Stimulated activated CD4-positive, alpha-beta T cell treated with anti-CD3 and anti-CD28 coated beads, TNF-alpha, amount 100 ng/mL, for 48 hours (primary cell): ENCODE measurements at places on chromosomes 7 and 10.

GRCh38 chr7:95817866-95818640 lies 45.7 kb downstream of the DYNC1I1 start:
- DNase-seq = no peak

GRCh38 chr7:123417580-123417979 lies 116.8 kb downstream of the IQUB start:
- no peak for DNase-seq

DNA sequence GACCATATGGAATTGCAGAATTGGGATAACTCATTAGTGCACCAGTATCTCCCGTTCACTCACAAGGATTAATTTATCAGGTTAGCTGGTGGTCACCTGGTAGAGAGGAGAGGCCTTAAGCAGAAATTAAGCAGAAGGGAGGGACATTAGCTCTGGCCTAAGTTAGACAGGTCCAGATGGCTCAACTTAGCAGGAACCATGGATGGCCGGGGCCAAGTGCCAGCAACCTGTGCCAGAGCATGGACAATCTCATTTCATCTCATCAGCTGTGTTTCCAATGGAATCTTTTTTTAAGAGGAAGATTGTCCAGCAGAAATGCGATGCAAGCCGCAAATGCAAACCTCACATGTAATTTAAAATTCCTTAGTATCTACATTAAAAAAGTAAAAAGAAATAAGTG lies 82.2 kb downstream of the JCAD start:
- no peak for DNase-seq

- no peak for DNase-seq
Measured at GRCh38 chr10:36188080-36188453, 546.0 kb upstream of the FZD8 start.

DNA sequence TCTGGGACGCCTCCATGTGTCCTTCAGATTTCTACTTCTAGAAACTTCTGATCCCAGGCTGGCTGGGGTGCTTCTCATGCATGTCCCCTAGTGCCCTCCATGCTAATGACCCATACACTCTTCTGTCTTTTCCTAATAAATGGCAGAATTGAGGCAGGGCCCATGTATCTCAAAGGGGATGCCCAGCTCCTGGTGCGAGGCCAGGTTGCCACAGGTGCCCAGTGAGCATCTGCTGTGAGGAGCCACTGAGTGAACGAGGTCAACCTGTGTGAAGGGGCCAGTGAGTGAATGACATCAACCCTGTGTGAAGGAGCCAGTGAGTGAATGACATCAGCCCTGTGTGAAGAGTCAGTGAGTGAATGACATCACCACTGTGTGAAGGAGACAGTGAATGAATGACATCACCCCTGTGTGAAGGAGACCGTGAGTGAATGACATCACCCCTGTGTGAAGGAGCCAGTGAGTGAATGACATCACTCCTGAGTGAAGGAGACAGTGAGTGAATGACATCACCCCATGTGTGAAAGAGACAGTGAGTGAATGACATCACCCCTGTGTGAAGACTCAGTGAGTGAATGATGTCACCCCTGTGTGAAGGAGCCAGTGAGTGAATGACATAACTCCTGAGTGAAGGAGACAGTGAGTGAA lies 478.9 kb downstream of the PTPRN2 start:
- no peak for DNase-seq

- no peak for DNase-seq
Measured at GRCh38 chr7:157176771-157177170, 38.0 kb downstream of the UBE3C start.

DNA sequence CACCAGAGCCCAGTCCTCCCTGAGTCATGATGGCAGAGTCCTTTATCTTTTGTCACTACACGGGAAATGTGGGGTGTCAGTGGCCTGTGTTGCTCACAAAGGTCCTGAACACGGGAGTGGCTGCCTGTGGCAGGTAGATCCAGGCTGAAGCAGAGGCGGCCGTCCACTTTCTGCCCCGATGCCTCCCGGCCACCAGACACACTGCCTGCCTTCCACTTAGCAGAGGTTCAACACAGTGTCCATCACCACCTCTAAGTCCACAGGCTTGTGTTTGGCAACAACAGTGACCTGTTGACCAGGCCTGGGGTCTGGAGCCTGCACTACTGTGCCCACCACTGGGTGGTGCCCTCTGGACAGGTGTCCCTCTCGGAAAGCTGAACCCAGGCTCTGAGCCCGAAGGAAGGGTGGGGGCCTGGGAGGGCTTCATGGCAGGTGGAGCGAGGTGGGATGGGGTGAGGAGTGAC lies 49.9 kb upstream of the CAMK2B start:
- DNase-seq = no peak

DNA sequence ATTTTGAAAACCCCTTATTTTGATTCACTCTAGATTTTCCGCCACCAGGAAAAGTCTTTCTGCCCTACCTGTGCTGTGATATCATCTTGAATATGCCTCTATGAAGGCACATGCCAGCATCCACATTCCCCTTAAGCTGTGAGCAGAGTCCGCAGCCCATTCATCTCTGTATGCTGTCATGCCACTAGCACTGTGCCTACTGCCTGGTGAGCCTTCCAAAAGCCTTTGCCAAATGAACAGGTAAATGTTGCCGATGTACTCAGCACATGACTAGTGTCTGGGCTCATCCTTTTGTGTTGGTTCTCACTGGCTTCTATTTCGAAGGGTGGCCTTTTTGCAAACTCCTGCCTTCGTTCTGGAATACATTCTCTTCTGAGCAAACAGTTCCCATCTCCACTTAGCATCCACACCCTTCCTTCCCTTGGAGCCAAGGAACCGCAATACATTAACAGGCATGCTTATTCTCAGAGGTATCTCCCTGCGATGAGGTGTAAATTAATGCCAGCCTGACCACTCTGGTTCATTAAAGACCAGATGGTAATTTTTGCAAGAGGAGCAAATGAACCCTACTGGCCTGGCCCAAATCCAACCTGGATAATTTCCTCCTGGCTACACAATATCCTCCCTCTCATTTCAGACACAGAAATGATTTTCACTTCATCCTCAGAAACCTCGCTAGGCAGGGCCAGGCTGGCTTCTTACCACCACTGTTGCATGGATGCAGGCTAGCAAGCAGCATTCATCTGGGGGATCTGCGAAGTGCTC lies 339.7 kb upstream of the NFE2L3 start:
- DNase-seq = no peak

- no peak for DNase-seq
Measured at GRCh38 chr10:50388181-50388580, 136.9 kb upstream of the ASAH2 start.

DNA sequence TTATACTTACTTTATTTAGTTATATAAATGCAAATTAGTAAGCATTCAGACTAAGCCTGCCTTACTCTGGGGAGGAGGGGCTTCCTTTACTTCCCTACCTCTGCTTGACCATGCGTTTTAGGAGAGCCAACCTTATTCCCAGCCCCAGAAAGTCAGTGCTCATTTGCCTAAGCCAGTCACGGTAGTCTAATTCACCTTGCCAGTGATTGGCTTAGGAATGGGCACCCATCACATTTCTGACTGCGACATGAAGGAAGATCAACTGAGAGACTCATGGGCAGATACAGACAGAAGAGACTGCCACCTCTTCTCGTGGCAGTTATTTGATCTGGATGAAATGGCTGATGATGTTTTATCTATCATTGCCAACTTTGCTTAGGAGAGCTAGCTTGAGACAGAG lies 29.5 kb downstream of the RPA3 start:
- no peak for DNase-seq

GRCh38 chr10:121326905-121327304 lies 271.3 kb downstream of the FGFR2 start:
- no peak for DNase-seq
